ENCODE measurements at places on chromosomes 16 and 17. TPM values are rescaled to one million over a fixed set of nuclear protein-coding genes. Genes with fewer than 3 reads are reported as not detected.

GRCh38 chr17:63688396-63689020 is 11.4 kb downstream of the LIMD2 start:
- DNase-seq, result no peak

NXN gene
- total RNA-seq, result 44.3 TPM

COX6A2 gene
- not detected for total RNA-seq

DNA sequence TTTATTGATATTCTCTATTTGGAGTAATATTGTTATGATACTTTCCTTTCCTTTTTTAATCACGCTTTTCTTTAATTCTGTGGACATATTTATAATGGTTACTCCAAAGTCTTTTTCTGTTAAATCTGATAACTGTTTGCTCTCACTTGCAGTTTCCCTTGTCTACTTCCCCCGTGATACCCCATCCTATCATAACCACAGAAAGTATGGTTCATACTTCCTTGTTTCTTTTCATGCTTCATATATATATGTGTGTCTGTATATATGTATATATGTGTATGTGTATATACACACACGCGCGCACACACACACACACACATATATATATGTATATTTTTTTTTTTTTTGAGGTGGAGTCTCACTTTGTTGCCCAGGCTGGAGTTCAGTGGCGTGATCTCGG is 23.5 kb downstream of the SPECC1 start:
- no peak for DNase-seq

DNA sequence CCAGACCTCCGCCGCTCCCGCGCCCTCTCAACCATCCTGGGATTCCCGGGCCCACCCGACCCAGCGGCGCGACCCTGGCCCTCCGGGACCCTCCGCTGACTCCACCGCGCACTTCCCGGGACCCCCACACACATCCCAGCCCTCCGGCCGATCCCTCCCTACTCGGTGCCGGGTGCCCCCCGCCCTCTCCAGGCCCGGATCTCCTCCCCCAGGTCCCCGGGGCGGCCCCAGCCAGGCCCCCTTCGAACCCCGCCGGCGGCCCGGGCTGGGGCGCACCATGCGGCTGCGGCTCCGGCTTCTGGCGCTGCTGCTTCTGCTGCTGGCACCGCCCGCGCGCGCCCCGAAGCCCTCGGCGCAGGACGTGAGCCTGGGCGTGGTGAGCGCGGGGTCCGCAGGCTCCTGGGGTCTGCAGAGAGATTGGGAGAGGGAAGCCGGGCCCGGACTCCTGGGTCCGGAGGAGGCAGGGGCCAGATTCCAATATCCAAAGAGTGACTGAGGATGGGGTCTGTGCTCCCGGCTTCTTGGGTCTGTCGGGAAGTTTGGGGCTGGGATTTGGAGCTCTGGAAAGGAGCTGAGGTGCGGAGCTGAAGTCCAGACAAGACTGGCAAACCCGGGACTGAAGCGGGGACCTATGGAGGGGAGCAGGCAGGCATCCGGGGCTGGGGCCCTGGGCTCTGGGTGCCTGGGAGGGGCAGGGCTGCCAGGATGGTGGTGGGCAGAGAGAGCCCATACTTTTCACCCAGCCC is 453 bp downstream of the MMP25 start:
- no peak for DNase-seq

GRCh38 chr16:58499615-58500351 is at the start of gene NDRG4:
NDRG4 (plus strand) TSS chr16:58500143; CDS start chr16:58500249, 106 bp downstream.
- peak; percentile 73 for DNase-seq

DNA sequence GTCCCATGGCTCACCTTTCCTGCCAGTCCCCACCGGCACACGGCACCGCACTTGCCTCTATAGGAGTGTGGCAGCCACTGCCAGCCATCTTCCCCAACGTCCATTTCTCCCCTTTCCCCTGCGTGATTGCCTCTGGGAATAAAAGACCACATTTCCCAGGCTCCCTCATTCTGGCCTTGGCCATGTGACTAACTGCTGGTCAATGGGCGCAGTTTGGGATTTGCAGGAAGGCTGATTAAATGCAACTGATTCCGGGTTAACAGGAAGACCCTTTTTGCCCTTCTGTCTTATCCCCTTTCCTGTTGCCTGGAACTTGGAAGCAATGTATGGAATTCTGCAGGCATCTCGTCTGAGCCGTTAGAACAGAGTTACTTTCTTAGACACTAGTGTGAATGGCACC is 3.0 kb downstream of the BTBD17 start:
- no peak for DNase-seq

RIPOR1 gene
- total RNA-seq, result 116 TPM

GRCh38 chr16:29996766-29997250 is 767 bp downstream of the INO80E start:
- DNase-seq, result no peak

DNA sequence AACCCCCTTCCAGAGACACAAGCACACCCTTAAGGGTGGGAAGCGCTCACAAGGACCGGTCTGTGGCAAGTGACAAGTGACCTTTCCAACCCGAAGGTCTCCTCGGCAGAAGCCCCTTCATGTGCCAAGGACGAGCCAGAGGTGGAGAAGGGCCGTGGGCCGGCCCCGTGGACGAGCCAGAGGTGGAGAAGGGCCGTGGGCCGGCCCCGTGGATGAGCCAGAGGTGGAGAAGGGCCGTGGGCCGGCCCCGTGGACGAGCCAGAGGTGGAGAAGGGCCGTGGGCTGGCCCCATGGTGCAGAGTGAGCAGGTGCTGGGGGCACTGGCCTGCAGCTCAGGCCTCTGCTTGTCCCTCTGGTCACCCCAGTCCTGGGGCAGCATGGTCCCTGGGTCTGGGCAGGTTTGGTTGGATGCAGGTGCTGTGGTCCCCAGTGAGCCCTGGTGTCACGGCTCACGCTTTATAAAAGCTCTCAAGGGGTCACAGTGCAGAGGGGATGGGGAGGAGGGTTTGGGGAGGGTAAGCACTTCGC is 45.6 kb downstream of the CBFA2T3 start:
- no peak for DNase-seq

TIMP2 gene
- total RNA-seq, result 720 TPM

DNA sequence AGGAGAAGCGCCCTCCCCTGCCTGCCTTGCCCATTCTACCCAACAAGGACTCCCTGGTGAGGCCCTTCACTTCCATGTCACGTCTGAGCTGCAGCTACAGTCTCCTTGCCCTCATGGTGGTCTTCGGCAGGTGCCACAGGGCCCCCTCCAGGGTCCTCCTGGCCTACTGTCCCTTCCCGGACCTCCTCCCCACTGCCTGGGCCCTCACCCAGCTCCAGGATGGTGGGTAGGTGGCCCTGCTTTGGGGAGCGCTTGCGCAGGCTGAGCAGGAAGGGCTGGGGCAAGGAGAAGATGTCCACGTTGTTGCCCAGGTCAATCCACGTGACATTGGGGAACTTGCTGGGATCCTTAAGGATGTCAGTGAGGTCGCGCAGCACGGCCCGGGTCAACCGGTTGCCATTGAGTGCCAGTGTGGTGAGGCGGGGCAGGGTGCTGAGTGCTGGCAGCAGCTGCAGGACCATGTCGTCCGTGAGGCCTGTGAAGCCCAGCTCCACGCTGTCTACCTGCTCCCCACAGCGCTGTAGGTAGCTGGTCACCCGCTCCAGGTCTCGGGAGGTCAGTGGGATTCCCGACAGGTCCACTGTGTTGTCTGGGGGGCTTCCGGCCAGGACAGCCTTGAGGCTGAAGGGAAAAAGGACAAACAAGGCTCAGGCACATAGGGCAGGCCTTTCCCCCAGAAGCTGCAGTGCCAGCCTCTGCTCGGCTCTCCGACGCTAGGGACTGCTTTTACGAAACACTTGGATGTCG is 28.3 kb downstream of the TRPV2 start:
- no peak for DNase-seq

DNA sequence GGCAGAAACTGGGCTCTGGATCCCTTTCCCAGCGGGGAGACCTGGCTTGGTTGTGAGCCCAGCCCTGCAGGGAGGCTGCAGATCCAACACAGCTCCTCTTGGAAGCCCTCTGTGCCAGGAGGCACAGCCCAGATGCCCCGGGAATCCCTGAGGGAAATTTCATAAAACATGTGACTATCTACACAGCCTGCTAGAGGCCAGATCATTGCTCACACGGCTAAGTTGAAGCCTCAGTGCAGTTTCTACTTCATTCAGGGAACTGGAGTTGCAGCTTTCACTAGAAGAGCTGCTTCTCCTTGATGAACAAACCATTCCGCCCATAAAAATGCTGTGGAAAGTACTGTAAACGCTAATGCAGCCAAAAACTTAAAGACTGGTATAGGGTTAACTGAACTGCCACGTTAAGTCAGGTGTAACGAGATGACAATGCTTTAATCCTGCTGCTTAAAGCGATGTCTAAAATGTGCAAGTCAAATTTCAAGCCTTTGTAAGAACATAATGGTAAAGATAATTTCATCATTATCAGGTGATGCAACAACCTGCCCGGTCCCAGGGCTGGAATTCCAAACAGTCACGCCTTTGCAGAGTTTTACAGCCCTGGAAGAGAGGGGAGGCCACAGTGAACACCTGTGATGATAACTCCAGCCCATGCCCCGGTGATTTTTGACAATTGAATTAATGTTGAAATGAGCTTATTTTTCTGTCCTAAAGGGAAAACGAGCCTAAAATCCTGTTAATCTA is 172.5 kb downstream of the ZFHX3 start:
- DNase-seq, result no peak

OR2C1 gene
- total RNA-seq, result 0.40 TPM

ALOXE3 gene
- total RNA-seq, result not detected

BICDL2 gene
- 0.22 TPM for total RNA-seq

BEAN1 gene
- total RNA-seq, result 1.8 TPM

DNA sequence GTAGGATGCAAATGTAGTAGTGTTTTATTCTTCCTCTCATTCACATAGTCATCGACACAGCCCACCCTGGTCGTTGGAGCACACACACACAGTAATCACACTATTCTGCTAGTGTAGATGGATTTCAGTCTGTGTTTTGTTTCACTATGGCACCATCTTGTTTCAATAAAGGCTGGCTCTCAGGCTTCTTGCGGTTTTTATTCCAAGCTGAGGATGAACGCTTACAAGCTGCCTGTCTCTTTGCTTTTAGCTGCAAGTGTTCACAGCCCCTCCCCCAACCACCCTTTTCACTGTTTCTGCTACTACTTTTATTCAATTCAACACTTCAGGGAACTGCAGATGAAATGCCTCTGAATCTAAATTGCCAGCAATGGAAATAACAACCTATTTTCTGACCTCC is 140.9 kb upstream of the PMFBP1 start:
- no peak for DNase-seq

LRRC37B gene
- total RNA-seq, result 25.7 TPM

- no peak for DNase-seq
Measured at GRCh38 chr17:76405967-76406647, 21.7 kb downstream of the SPHK1 start.

OTOP3 gene
- total RNA-seq, result not detected

GRCh38 chr17:35586569-35587073 is 501 bp upstream of the AP2B1 start:
- no peak for DNase-seq

CD300C gene
- 1.7 TPM for total RNA-seq

ACSM2B gene
- not detected for total RNA-seq

- no peak for DNase-seq
Measured at GRCh38 chr17:30524847-30525246, 47.6 kb downstream of the GOSR1 start.

CBFA2T3 gene
- 8.2 TPM for total RNA-seq

- no peak for DNase-seq
Measured at GRCh38 chr17:49038544-49038943, 41.4 kb downstream of the IGF2BP1 start.

DNA sequence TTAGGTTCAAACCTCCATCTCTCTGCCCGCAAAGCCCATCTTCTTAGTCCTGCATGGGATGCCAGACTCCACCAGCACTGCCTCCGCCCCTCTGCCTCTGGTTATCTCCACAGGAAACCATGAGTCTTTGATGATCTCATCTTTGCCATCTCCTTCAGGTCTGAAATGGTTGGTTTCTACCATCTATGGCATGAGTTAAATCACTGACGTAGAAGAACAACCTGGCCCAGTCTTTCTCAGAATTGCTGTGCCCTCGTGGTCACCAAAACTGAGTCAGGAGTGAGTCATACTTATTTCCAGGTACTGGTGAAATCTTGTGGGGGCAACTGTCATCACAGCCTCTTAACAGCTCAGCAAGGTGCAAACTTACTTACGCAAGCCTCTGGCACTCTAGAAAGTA is 468.7 kb upstream of the C16orf82 start:
- DNase-seq, result no peak

- DNase-seq, result peak; percentile 37
Measured at GRCh38 chr16:49467540-49468372, 94.2 kb downstream of the C16orf78 start.

KRTAP1-1 gene
- total RNA-seq, result not detected

DNA sequence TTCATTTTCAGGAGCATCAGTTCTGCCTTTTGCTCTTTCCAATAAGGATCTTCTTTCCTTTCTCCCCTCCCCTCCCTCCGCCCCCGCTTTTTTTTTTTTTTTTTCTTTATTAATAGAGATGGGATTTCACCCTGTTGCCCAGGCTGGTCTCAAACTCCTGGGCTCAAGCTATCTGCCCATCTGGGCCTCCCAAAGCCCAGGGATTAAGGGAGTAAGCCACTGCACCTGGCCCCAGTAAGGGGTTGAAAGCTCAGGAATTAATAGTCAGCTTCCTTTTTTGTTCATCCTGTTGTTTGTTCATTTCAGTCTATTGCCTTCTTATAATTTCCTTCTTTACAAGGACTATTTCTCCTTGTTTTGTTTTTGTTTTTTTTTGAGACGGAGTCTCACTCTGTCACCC is 7.9 kb upstream of the C17orf58 start:
- no peak for DNase-seq

SEZ6L2 gene
- 3.1 TPM for total RNA-seq

DNA sequence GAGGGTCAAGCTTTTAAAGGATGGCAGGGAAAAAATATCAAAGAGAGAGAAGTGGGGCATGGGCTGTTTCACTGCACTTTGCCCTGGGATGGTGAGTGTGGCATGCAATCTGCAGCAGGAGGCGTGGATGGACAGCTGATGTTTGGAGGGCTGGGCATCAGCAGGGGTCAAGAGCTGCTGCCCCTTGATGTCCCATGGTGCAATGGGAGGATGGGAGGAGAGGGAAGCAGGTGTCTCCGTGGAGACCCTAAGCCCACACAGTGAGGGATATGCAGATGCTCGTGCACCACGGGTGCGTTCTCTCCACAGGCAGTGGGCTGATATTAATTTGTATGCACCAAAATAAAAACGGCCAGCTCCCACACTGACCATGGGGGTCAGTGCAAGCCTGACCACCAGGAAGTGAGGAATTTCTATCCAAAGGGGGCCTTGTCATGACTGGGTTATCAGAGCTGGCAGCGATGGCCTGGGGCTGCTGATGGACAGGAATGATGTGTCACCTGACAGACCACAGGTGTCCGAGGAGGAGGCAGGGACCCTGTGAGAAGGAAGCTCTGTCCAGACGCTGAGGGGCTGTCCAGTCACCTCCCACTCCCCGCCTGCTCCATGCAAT is 183.6 kb downstream of the IRF8 start:
- no peak for DNase-seq

- DNase-seq, result no peak
Measured at GRCh38 chr16:63617990-63618763, 1503.7 kb downstream of the CDH11 start.

- no peak for DNase-seq
Measured at GRCh38 chr17:73359987-73360410, 48.2 kb upstream of the CDC42EP4 start.

GRCh38 chr16:72473631-72474030 is 301.7 kb upstream of the PMFBP1 start:
- no peak for DNase-seq

GRCh38 chr17:36055921-36056520 is 8.1 kb upstream of the CCL18 start:
- DNase-seq, result no peak

GRCh38 chr16:69706256-69706974 is 19.9 kb downstream of the NQO1 start:
- DNase-seq, result no peak

KRTAP4-4 gene
- total RNA-seq, result not detected

GRCh38 chr17:79053251-79053925 is 21.2 kb upstream of the ENGASE start:
- no peak for DNase-seq
